Caco-2 (cell line): ENCODE measurements at places on chromosomes 5 and 9.
A peak's percentile ranks its signal among the peaks of the same experiment; 100 is the strongest.

GRCh38 chr9:98795970-98796363, 388 bp downstream of the ANKS6 start:
- DNase-seq: no peak
- H3K36me3 ChIP-seq: no peaks in the 10 kb centered on the region; the same call in none of the 2 replicates
- peak overlapping the region; percentile 71 for H3K4me3 ChIP-seq
- peaks cover 22% of the 10 kb centered on the region for H3K4me1 ChIP-seq

- no peaks in the 10 kb centered on the region for H3K36me3 ChIP-seq
- H3K27ac ChIP-seq: no peak overlapping the region
- no peak overlapping the region for H3K4me3 ChIP-seq
- H3K4me1 ChIP-seq: no peaks in the 10 kb centered on the region
- DNase-seq: no peak
- no peaks in the 10 kb centered on the region for H3K27me3 ChIP-seq
These were observed 52.2 kb downstream of the IRX2 start for GRCh38 chr5:2699231-2699630.

- H3K27me3 ChIP-seq: no peaks in the 10 kb centered on the region
- no peak overlapping the region for H3K27ac ChIP-seq
- no peaks in the 10 kb centered on the region for H3K36me3 ChIP-seq
- DNase-seq: no peak
- H3K4me3 ChIP-seq: no peak overlapping the region
- H3K4me1 ChIP-seq: peaks cover 3% of the 10 kb centered on the region; the same call in 1 of the 2 replicates
These were observed 20.8 kb downstream of the PHF2 start for GRCh38 chr9:93597142-93597706.

DNA sequence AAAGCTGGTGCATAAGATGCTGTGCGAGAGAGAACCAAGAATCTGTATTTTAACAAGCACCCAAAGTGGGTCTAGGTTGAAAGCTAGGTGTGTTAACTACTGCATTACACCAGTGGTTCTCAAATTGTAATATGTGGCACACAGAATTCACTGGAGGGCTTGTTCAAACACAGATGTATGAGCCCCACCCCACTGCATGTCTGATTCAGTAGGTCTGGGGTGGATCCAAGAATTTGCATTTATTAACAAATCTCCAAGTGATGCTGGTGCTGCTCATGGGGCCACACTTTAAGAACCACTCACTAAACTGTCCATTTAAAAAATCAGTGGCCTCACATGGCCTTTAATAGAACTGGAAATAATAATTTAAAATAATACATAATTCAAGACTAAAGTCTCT, 40.4 kb downstream of the LPAR1 start:
- no peaks in the 10 kb centered on the region for H3K4me1 ChIP-seq
- H3K27me3 ChIP-seq: no peaks in the 10 kb centered on the region
- no peaks in the 10 kb centered on the region for H3K36me3 ChIP-seq
- no peak for DNase-seq

GRCh38 chr5:157948738-157949410, 89.9 kb upstream of the CLINT1 start:
- H3K27me3 ChIP-seq: no peaks in the 10 kb centered on the region
- no peaks in the 10 kb centered on the region for H3K36me3 ChIP-seq
- no peak overlapping the region for H3K4me3 ChIP-seq
- peaks cover 6% of the 10 kb centered on the region; the same call in 1 of the 2 replicates for H3K4me1 ChIP-seq
- peak; percentile 93 for DNase-seq
- peak overlapping the region; percentile 52 for H3K27ac ChIP-seq

GRCh38 chr5:53166183-53166495, 56.6 kb upstream of the MOCS2 start:
- H3K4me3 ChIP-seq: no peak overlapping the region
- H3K4me1 ChIP-seq: no peaks in the 10 kb centered on the region
- H3K36me3 ChIP-seq: no peaks in the 10 kb centered on the region
- no peak for DNase-seq
- no peaks in the 10 kb centered on the region for H3K27me3 ChIP-seq

GRCh38 chr5:116521173-116521872, 53.3 kb downstream of the SEMA6A start:
- no peak overlapping the region for H3K27ac ChIP-seq
- H3K27me3 ChIP-seq: no peaks in the 10 kb centered on the region; the same call in 1 of the 2 replicates
- H3K36me3 ChIP-seq: no peaks in the 10 kb centered on the region
- no peak overlapping the region for H3K4me3 ChIP-seq

GRCh38 chr9:98907055-98907454, 36.7 kb upstream of the COL15A1 start:
- no peak overlapping the region for H3K27ac ChIP-seq
- no peaks in the 10 kb centered on the region for H3K36me3 ChIP-seq
- no peak for DNase-seq
- no peak overlapping the region for H3K4me3 ChIP-seq
- no peaks in the 10 kb centered on the region for H3K4me1 ChIP-seq

DNA sequence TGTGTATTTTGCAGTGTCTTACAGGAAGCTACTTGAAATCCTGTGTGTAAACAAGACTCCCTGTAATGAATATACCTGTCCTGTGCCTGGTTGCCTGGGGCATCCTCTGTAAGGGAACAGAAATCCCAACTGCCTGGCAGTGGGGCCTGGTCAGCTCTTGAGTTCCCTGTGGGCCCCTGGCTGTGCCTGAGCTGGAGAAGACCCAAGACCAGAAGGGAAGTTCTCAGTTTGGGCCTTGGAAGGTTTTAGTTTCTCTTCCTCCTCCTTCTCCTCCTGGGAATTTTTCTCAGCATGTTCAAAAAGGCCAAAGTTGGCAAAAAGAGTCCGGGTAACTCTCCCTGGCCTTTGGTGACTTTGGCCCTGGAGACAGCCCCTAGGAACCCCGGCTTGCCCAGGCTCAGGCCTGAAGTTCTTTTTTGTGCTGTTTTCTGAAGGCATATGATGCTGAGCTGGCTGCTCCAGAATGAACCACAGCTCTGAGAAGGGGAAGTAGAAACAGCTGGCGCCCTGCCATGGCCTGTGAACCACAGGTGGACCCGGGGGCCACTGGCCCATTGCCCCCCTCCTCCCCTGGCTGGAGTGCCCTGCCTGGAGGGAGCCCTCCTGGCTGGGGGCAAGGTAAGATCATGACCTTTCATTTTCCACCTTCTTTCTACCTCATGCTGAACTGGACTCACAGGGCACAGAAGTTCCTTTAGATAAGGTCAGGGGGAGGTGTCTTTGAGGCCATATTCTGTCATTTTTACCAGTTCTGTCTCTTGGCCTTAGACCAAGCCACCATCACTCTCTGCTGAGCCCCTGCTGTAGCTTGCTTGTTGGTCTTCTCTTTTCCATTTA, 5.8 kb downstream of the TMEM268 start:
- no peak overlapping the region for H3K27ac ChIP-seq
- H3K4me1 ChIP-seq: 0 out of 2 replicates have a peak, but pooled peaks cover 2% of the 10 kb centered on the region
- no peak for DNase-seq
- H3K36me3 ChIP-seq: no peaks in the 10 kb centered on the region; the same call in 1 of the 2 replicates
- no peak overlapping the region for H3K4me3 ChIP-seq

DNA sequence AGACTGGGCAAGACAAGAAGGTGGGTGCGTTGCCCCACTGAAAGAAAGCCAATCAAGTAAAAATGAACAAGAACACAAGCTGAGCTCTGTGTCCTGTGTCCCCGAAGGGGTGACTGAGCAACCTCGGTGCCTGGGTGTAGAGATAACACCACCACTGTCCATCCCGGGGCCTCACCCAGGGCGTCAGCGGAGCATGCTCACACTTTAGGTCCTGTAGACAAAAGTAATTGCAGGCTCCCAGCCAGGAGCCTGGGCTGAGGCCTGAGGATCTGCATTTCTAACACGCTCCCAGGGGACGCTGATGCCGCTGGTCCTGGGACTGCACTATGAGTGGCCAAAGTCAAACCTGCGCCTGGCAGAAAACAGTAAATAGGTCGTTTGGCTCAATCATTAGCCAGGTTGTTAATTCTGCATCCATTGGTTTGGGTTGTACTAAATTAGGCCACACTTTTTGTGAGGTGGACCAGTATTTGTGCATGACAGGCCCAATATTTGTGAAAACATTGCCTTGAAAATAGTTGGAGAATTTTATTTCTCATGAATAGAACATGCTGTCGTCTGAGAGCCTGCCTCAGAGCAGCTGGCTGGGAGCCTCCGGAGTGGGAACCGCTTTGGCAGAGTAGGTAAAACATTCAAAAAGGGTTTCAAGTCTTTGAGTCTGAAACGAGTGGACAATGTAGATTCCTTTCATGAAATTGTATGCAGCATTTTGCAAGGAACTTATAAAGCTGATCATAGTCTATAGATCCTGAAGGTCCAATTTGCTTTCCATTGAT, 38.3 kb downstream of the ANKRD33B start:
- H3K27ac ChIP-seq: no peak overlapping the region
- H3K36me3 ChIP-seq: no peaks in the 10 kb centered on the region
- no peak overlapping the region for H3K4me3 ChIP-seq
- H3K4me1 ChIP-seq: 0 out of 2 replicates have a peak, but pooled peaks cover 9% of the 10 kb centered on the region
- no peaks in the 10 kb centered on the region for H3K27me3 ChIP-seq

GRCh38 chr5:89573345-89573744, 690.4 kb upstream of the MEF2C start:
- no peaks in the 10 kb centered on the region for H3K27me3 ChIP-seq
- H3K4me3 ChIP-seq: no peak overlapping the region
- H3K36me3 ChIP-seq: no peaks in the 10 kb centered on the region

GRCh38 chr5:165185716-165186115, 1680.3 kb downstream of the MAT2B start:
- no peak for DNase-seq
- no peaks in the 10 kb centered on the region for H3K36me3 ChIP-seq
- no peak overlapping the region for H3K27ac ChIP-seq
- no peak overlapping the region for H3K4me3 ChIP-seq
- H3K4me1 ChIP-seq: no peaks in the 10 kb centered on the region

- H3K4me3 ChIP-seq: no peak within 1 kb of the TSS
- no peaks in the 10 kb centered on the region for H3K4me1 ChIP-seq
- H3K27ac ChIP-seq: no peak within 1 kb of the TSS
- no peak for DNase-seq
- H3K36me3 ChIP-seq: no peaks in the 10 kb centered on the region
These were observed at the start of gene HAVCR2 for GRCh38 chr5:157108976-157109375. TSS of gene HAVCR2 (minus strand) at chr5:157109044. CDS start at chr5:157108983, 61 bp downstream.

DNA sequence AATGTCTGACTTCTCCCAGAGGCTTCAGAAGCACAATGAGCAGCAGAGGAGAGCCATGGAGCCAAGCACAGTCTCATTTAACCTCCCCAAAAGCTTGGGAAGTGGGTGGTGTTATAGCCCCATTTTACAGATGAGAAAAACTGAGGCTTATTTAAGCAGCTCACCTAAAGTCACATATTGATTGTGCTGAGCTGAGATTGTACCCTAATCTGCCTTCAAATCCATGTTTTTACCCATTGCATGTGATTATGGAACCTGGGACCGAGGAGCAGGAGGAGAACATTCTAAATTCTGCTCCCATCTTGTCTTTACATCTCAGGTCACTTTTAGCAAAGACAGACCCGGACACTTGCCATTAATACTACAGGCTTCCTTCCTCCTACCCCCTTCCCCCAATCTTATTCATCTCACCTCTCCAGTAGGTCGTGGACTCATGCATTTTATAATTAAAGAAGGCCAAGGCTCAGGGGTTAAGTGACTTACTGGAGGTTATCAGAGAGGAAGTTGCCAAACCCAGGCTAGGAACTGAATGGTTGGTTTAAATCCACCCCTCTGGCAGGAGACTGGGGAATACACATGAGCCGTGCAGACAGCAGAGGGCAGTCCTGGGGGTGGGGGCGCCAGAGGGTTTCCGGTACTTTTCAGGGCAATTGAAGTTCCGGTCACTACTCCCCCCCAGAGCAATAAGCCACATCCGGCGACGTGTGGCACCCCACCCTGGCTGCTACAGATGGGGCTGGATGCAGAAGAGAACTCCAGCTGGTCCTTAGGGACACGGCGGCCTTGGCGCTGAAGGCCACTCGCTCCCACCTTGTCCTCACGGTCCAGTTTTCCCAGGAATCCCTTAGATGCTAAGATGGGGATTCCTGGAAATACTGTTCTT, 51.0 kb upstream of the IL17B start:
- H3K27ac ChIP-seq: no peak overlapping the region
- DNase-seq: no peak
- no peaks in the 10 kb centered on the region for H3K4me1 ChIP-seq
- no peaks in the 10 kb centered on the region for H3K36me3 ChIP-seq
- no peaks in the 10 kb centered on the region for H3K27me3 ChIP-seq
- no peak overlapping the region for H3K4me3 ChIP-seq

- no peak overlapping the region for H3K27ac ChIP-seq
- H3K4me3 ChIP-seq: no peak overlapping the region
- no peaks in the 10 kb centered on the region for H3K36me3 ChIP-seq
- no peaks in the 10 kb centered on the region for H3K27me3 ChIP-seq
These were observed 56.9 kb downstream of the VCAN start for GRCh38 chr5:83528439-83528769.

DNA sequence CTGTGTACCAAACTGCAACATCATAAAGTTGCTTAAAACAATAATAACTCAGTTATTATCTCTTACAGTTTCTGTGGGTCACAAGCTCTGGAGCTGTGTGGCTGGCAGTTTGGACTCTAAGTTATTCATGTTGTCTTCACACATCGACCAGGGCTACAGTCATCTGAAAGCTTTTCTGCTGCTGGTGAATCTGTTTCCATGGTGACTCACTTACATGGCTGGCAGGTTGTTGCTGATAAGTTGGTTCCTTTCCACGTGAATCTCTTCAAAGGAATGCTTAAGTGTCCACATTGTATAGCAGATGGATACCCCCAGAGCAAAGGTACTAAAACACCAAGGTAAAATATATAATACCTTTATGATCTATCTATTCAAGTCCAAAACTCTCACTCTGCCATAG, 44.8 kb upstream of the CYLC2 start:
- no peak overlapping the region for H3K4me3 ChIP-seq
- DNase-seq: no peak
- no peaks in the 10 kb centered on the region for H3K36me3 ChIP-seq
- H3K4me1 ChIP-seq: no peaks in the 10 kb centered on the region

GRCh38 chr9:108756746-108757490, 98.9 kb downstream of the ACTL7B start:
- no peak overlapping the region for H3K27ac ChIP-seq
- H3K4me3 ChIP-seq: no peak overlapping the region
- H3K36me3 ChIP-seq: no peaks in the 10 kb centered on the region
- no peak for DNase-seq

- H3K27ac ChIP-seq: no peak overlapping the region
- H3K36me3 ChIP-seq: no peaks in the 10 kb centered on the region
- H3K4me3 ChIP-seq: no peak overlapping the region
- no peak for DNase-seq
These were observed 1603.0 kb upstream of the C9orf72 start for GRCh38 chr9:29176231-29176630.

DNA sequence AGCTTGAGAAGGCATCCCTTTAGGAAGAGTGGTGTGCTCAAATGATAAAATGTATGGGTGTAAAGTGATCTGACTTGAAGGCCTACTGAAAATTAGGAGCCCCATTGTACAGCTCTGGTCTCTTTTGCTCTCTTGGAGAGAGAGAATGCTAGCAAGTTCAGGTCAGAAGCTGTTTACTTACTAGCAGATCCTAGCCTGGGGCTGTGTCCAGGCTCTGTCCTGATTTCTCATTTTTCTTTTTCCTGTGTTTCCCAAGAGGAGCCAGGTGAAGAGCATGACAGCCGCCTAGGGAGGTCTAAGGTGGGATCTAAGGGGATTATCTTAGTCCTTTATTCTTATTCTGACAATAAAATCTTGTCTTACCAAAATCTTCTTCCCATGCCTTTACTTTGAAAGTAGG, 272.8 kb downstream of the NNT start:
- no peaks in the 10 kb centered on the region; the same call in 1 of the 2 replicates for H3K27me3 ChIP-seq
- no peak overlapping the region for H3K27ac ChIP-seq
- no peaks in the 10 kb centered on the region for H3K36me3 ChIP-seq
- DNase-seq: no peak
- no peak overlapping the region for H3K4me3 ChIP-seq
- H3K4me1 ChIP-seq: no peaks in the 10 kb centered on the region
